BJ (cell line): ENCODE measurements at places on chromosomes 5 and 9.

- peak; percentile 51 for DNase-seq
These were observed 208.9 kb downstream of the VPS13A start for GRCh38 chr9:77386187-77386586.

DNA sequence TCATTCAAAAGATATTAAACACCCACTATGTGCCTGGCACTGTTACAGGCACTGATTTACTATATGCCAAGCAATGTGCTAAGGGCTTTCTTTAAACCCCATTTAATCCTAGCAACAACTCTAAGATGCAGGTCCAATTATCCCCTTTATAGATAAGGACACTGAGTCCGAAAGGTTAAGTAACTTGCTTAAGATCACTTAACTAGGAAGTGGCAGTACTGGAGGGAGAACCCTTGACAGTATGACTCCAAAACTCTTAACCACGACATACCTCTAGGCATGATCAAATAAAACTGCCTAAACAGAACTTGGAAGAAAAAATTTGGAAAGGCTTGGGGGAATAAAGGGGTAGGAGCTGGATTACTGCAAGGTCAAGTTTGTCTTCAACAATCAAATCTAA, 1.7 kb downstream of the RAB14 start:
- DNase-seq: no peak

DNA sequence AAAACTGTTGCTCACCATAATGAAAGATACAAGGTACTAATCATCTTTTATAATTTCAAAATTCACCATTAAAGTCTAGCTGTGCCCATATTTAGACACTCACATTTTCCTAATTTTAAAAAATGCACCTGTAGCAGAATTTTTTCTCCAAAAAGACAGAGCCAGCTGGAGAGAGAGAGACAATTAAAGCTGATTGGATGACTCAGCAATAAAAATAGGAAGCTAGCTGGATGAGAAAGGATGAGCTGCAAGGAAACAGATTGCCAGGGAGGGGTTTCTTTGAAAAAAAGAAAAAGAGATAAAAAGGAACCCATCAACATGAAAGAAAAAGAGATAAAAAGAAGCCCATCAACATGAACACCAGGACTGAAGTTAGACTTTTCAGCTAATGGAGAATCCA, 73.8 kb downstream of the HCN1 start:
- DNase-seq: no peak

DNA sequence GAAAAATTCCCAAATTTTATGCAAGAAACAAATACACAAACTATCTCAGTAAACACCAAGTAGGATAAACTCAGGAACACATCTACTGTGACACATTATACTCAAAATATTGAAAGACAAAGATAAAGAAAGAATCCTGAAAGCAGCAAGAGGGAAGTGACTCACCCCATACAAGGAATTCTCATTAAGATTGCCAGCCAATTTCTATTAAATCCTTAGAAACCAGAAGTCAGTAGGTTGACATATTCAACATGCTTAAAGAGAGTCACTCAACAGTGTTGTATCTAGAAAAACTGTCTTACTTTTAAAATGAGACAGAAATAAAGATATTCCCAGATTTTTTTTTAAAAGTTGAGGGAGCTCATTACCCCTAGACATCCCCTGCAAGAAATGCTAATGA, 15.5 kb downstream of the SPATA31E1 start:
- DNase-seq: no peak

- DNase-seq: no peak
These were observed 79.0 kb downstream of the SYK start for GRCh38 chr9:90880669-90881068.

- no peak for DNase-seq
These were observed 150.4 kb upstream of the ERCC6L2 start for GRCh38 chr9:95725045-95725444.

- DNase-seq: no peak
These were observed 15.2 kb upstream of the TNIP1 start for GRCh38 chr5:151096001-151096373.

DNA sequence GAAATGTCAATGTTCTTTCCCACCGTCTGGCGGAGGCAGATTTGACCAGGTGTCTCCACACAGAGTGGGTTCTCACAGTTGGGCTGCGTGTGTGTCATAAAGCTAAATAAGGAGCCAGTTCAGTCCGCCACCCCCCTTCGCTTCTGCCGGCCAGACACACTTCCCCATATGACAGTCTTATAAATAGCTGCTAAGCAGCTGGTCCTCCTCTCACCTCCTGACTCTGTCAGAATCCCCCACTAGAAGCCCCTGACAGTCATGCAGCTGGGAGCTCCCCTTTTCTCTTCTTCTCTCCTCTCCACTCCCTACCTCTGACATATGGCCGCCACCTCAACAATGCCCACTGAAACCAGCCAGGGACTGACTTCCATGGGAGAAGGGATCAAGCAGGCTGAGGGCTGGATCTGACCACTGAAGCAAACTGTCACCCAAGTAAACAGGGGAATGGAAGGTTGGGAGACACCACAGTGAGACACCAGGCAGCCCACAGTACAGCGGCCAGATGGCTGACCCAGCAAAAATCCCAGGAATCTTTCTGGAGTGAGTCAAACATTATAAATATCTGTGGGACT, 141.9 kb upstream of the EFNA5 start:
- DNase-seq: no peak

DNA sequence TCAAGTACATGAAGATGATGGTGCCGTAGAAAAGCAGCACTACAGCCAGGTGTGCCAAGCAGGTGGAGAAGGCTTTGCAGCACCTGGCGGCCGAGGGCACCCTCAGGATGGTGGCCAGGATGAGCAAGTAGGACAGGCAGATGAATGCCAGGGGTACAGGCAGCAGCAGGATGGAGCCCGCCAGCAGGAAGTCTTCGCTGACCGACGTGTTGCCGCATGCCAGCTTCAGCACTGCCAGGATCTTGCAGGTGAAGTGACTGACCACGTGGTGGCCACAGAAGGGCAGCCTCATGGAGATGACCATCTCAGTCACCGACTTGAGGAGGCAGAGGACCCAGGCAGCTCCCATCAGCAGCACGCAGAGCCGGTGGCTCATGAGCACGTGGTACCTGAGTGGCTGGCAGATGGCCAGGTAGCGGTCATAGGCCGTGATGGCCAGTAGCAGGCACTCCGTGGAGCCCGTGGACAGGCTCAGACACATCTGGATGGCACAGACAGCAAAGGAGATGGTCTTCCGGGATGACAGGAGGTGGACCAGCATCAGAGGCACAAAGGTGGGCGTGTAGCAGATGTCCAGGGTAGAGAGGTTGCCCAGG, 482 bp downstream of the OR13J1 start:
- no peak for DNase-seq

GRCh38 chr5:6220346-6221088, 157.8 kb downstream of the MED10 start:
- no peak for DNase-seq

DNA sequence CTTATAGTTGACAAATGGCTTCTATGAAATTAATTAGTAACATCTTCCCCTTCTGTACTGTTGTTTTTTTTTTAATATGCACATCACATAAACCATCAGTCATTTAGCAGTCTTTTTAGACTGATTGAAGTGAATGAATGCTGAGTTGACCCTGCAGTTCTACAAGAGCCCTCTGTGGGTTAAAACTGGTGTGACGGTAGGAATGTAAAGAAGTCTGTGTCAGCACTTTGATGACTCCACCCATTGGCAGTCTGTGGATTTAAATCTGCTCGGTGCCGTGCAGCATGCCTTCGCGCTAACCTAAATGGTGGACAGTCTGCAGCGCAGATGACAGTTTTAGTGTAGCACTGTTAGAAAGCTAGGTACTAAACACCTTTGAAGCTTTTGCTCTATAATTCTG, 3.1 kb downstream of the GTF3C4 start:
- DNase-seq: no peak

DNA sequence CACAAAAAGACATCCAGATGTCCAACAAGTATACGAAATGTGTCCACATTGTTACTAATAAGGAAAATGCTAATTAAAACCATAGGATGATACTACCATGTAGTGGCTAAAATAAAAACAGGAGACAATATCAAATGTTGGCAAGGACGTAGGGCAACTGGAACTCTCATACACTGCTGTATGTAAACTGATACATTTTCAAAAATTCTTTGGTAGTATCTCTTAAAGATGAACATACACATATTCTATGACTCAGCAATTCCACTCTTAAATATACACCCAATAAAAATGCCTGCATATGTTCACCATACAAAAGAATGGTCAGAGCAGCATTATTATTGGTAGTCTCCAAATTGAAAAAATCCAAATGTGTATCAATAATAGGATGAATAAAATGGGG, 2.9 kb upstream of the CCDC180 start:
- no peak for DNase-seq
